ENCODE measurements at places on chromosomes 1 and 21. TPM values are rescaled to one million over a fixed set of nuclear protein-coding genes. Genes with fewer than 3 reads are reported as not detected.
A peak's percentile ranks its signal among the peaks of the same experiment; 100 is the strongest.

DNA sequence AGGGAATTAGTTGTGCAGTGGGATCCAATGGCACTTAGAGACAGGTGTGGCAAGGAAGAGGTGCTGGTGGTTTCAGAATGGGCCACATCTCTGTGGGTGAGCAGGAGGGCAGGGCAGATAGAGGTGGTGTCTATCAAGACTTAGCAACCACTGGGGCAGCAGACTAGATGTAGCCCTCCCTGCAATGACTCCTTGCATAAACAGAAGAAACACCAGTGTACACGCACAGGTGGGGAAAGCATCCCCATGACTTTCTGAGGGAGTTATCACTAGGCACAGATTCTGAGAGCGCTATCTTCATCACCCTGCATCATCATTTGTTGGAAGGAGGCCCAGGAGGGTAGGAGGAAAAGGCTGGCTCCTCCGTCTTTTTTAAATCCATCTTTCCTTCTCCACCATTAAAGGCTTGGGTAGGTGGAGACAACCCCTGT is 58.4 kb downstream of the PLXNA2 start:
- no peak for DNase-seq

DNA sequence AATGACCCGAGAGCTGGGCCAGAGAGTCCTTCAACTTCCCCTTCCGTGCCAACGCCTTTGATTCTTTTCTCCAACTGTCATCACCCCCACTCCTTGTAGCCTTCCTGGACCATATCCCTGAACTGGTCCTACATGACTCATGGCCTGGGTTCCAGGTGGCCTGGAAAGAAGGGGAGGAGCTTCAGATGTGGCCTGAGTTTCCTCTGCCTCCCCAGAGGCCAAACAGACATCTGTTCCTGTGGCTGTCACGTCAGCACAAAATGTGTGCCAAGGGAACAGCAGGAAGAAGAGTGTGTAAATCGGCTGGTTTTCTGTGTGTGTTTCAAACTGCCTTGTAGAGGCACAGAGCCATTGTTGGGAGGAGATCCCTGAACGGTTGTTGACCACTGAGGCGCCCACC is 24.9 kb upstream of the KIRREL1 start:
- DNase-seq, result peak; percentile 45

DNA sequence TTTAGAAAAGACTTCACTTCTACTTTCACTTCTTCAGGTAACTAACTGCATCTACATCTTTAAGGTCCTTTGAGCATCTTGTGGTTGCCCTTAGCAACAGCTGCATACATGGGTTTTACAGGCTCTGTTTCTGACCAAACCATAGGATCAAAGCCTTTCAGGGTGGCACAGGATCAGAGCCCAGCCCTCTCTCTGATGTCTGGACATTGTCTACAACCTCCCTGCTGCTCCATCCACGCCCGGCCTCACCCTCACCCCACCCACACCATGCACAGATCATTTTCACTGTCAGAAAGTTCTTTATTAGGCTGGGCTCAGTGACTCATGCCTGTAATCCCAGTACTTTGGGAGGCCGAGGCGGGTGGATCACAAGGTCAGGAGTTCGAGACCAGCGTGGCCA is 5.2 kb downstream of the NCF2 start:
- DNase-seq, result no peak

DNA sequence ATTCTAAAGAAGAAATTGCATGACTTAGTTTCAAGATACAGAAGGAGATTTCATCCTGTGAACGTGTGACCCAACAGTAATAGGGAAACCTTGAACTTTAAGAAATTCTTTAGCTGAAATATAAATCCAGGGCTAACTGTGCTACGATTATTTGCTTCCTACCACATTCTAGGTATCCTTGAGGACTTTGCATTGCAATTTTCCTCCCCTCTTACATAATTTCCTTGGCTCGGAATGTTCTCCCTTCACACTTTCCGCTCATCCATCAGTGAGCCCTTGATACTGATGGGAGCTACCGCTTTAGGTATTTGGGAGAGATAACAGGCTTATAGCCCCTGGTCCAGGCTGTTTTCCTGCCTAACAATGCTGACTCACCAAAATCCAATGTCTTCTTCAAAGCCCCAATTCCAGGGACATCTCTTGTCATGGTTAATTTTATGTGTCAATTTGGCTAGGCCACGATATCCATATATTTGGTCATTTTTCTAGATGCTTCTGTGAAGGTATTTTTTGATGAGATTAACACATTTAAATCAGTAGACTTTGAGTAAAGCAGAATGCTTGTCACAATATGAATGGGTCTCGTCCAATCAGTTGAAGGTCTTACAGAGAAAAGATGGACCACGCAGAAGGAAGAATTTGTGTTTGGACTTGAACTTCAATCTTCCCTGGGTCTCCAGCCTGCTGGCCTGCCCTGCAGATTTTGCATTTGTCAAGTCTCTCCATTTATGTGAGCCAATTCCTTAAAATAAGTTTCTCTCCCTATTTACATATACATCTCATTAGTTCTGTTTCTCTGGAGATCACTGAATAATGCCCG is 121.2 kb downstream of the PTPN14 start:
- no peak for DNase-seq

DNA sequence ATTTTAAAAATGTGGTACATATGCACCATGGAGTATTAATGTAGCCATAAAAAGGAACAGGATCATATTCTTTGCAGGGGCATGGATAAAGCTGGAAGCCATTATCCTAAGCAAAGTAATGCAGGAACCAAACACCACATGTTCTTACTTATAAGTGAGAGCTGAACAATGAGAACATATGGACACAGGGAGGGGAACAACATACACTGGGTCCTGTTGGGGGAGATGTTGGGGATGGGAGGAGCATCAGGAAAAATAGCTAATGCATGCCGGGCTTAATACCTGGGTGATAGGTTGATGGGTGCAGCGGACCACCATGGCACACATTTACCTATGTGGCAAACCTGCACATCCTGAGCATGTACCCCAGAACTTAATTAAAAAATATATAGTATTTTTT is 352.5 kb upstream of the KAZN start:
- DNase-seq, result no peak

DNA sequence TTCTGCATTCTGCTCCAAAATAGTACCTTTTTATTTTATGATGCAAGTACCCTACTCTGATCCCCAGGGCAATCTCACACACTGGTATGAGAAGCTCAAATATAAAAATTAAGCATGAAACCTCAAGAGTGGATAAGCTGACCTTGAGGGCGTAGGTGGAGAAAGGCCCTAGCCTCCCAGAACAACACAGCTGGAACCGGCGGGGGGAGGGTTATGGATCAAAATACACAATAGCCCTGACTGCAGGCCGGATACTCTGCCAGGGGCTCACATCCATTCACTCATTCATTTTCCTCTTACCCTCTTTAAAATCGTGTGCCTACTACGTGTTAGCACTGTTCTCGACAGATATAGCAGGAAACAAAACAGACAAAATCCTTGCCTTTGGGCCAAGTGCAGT is 32.8 kb upstream of the ECE1 start:
- no peak for DNase-seq

DNA sequence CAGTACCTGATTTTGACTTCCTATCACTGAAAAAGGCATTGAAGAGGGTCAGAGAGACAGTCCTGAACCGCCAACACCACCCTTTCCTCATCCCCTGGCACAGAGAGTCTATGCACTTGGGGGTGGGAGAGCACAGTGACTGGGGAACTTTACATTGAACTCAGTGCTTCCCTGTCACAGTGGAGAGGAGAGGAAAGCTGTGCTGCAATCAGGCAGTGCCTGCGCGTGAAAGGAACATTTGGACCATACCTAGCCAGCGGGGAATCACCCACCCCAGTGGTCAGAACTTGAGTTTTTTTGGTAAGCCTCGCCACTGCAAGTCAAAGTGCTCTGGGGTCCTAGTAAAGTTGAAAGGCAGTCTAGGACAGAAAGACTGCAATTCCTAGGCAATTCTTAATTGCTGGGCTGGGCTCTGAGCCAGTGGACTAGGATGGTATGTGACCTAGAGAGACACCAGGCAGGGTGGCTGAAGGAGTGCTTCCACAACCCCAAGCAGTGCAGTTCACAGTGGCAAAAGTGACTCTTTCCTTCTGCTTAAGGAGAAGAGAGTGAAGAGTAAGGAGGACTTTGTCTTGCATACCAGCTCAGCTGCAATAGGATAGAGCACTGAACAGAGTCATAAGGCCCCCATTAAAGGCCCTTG is 9.4 kb upstream of the HENMT1 start:
- no peak for DNase-seq

GRCh38 chr1:15113146-15113545 is 40.4 kb upstream of the TMEM51 start:
- no peak for DNase-seq

DNA sequence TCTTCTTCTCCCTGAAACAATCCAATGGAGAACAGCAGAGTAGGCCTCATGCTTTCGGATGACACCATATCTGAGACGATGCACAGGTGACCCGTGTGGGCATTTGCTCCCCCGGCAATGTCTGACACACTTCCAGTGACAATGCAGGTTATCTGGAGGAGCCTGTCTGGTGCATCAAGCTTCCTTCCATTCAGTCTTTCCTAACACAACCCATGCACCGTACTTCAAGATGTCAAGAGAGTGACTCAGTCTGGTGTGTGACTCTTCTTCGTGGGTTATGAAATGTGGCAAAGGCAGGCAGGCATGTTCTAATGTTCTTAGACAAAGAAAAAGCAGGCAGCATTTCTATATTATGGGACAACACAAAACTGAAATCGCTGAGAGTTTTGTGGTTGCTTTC is 159.1 kb downstream of the EDEM3 start:
- DNase-seq, result no peak

DNA sequence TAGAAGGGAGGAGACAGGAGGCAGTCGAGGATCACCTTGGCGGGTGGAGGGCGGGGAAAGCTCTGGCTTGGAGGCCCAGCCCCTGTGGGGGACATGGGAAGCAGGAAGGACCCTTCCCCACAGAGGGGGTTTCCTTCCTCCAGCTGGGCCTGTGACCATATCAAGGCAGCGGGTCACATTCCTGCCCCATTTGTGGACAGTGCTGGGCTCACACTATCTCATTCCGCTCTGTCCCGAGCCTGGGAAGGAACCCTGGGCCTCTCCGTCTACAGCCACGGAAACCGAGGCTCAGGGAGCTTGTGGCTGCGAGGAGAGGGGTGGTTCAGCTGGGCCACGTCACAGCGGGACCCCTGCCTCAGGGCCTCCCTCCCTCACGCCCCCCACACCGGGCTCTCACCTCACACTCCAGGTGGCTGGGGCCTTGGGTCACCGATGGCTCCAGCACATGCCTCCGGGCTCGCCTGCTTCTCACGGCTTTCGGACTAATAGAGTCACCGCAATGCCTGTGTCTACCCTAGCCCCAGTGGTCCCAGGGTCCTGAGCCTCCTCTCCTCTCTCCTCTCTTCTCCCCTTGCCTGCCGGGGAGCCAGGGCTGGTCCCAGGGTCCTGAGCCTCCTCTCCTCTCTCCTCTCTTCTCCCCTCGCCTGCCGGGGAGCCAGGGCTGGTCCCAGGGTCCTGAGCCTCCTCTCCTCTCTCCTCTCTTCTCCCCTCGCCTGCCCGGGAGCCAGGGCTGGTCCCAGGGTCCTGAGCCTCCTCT is 56.4 kb downstream of the SLC19A1 start:
- DNase-seq, result no peak

DNA sequence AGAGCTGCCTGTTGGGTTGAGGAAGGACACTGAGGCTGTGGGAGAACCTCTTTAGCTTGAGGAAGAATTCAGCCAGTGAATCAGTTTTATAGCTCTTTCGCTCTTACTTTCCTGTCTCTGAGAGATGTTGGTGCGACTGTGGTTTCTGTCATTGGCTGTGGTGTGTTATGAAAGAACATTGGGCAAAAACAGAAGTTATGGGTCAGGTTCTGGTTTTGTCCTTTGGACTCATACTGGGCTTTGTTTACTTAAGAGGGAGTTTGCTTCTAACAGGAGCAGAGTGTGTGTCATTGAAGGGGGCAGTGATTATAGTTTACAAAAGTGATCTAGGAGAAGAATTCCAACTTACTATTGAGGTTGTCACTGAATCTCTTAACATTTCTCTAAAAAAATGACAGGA is 97.0 kb downstream of the TLR5 start:
- DNase-seq, result no peak

DNA sequence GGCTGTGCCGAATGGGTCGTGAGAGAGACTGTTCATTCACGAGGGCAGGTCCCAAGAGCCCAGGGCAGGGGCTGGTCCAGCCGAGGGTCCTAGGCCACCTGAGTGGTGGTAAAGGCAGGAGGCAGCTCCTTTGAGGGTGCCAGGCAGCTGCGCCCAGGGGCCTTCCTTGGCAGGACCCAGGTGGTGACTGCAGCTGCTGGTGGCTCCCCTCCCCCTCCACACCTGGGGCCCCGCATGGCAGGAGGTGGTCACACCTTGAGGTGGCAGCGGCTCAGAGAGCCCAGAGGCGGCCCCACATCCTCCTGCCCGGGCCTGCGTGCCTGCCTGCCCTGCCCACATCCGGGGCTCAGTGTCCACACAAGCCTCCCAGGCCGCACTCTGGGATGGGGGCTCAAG is 9.8 kb upstream of the PLCH2 start:
- no peak for DNase-seq

GRCh38 chr21:45889256-45889655 is 92.3 kb upstream of the COL6A1 start:
- DNase-seq, result peak; percentile 15

DNA sequence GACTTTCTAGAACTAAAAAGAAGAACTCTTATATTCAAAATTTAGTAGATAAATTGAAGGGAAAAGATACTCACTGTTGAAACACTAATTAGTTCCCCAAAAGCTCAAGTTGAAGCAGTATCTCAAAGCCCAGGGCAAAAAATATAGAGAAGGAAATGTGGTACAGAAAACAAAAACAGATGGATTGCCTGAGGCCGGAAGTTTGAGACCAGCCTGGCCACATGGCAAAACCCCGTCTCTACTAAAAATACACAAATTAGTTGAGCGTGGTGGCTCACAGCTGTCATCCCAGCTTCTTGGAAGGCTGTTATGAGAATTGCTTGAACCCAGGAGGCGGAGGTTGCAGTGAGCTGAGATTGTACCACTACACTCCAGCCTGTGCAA is 36.0 kb downstream of the FAM177B start:
- DNase-seq, result no peak

S100B gene
- total RNA-seq, result 12.8 TPM

ZFP69 gene
- total RNA-seq, result 2.5 TPM

SYCP1 gene
- 0.10 TPM for total RNA-seq

CASQ1 gene
- 21.8 TPM for total RNA-seq

TFAP2E gene
- total RNA-seq, result 0.47 TPM

SPRR3 gene
- not detected for total RNA-seq

BACE2 gene
- 22.6 TPM for total RNA-seq

Measured in left cardiac atrium (tissue), 4 donors.